ENCODE measurements at places on chromosomes 5 and 9. TPM values are rescaled to one million over a fixed set of nuclear protein-coding genes. Genes with fewer than 3 reads are reported as not detected.

GRCh38 chr5:67289763-67290521, 93.3 kb upstream of the CD180 start:
- H3K4me3 ChIP-seq = no peak overlapping the region
- H3K27ac ChIP-seq = no peak overlapping the region
- H3K27me3 ChIP-seq = no peaks in the 10 kb centered on the region
- H3K36me3 ChIP-seq = no peaks in the 10 kb centered on the region
- no peak for DNase-seq

DNA sequence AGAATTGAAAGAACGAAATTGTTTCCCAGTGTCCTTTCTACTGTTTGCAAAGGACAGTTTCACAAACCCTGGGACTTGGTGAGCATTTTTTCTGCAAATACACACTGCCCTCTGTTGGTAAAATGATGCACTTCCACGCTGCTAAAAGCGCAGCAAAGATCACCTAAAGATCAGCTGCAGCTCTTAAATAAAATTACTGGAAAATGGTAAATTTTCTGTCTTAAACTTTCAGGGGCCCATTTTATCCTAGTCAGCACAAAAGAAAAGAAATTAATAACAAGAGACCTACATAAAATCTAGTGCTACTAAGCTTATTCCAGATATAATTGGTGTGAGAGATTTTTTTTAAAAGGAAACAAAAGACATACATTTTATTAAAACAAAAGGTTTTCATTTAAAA, 566.0 kb downstream of the CAAP1 start:
- no peaks in the 10 kb centered on the region for H3K36me3 ChIP-seq
- no peak overlapping the region for H3K27ac ChIP-seq
- peak; percentile 29 for DNase-seq

- no peak overlapping the region for H3K27ac ChIP-seq
- no peak overlapping the region for H3K4me3 ChIP-seq
- peaks cover 7% of the 10 kb centered on the region for H3K36me3 ChIP-seq
- DNase-seq = no peak
These were observed 23.9 kb downstream of the PAX5 start for GRCh38 chr9:37010180-37010579.

DNA sequence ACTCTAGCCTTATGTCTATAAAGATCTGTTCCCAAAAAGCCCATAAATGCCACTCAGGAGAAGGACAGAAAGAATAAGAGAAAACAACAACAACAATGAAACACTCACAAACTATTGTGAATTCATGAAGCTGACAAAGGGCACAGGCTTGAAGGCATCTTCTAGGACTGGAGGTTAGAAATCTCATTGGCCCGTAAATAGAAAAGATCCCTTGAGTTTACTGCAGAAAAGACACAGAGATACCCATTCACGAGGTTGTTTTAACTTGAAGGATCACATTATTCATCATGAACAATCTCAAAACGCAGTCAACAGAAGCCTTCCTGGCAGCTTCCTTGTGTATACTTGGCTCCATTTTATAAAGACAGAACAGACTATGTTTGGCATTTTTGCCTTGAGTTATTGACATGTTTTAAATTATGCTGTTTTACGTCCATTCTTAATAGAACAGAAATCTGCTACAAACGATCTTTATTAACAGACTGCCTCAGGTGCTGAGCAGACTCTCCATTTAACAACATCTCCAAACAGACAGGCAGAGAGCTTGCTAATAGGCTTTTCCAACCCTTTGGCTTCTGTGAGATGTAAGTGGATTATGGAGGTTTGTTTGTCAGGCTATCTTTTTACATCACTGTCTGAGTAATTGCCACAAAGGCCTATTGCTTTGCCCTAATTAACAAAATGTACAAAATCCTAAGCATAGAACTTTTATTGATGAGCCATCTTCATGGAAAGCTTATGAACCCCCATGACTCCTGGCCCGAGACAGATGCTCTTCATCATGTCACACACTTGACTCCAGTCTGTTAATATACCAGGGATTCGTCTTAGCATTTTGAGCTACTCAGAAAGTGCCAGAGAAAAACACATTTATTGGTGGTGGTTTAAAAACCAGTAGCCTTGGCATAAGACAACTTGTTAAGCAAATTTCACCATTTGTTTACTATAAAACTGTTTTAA, 735.3 kb upstream of the ZNF608 start:
- no peak for DNase-seq
- H3K4me1 ChIP-seq = peaks cover 44% of the 10 kb centered on the region
- peak overlapping the region; percentile 88 for H3K27ac ChIP-seq
- peaks cover 2% of the 10 kb centered on the region for H3K27me3 ChIP-seq
- H3K36me3 ChIP-seq = no peaks in the 10 kb centered on the region

GRCh38 chr5:135238622-135239452, 160.2 kb downstream of the MACROH2A1 start:
- peaks cover 9% of the 10 kb centered on the region for H3K4me1 ChIP-seq
- no peak overlapping the region for H3K4me3 ChIP-seq
- no peak overlapping the region for H3K27ac ChIP-seq

DNA sequence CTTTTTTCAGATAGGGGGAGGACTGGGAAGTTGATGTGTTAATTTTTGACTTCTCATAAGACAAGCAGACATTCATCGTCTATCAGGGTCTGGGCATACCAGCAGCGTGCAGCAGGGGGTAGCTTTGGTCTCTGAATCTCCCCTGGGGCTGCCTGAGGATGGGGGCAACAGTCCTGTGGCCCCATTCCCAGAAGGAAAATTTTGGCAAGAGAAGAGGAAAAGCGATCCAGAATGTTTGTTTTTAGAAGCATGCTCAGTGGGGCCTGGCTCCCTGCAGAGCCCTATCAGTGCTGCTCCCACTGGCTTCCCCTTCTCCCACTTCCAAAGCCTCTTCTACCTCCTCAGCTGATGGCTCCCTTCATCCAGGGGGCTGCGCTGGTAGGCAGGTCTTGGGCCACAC, 194.8 kb upstream of the IL12B start:
- DNase-seq = no peak
- no peak overlapping the region for H3K4me3 ChIP-seq
- peaks cover 2% of the 10 kb centered on the region for H3K27me3 ChIP-seq
- H3K4me1 ChIP-seq = peaks cover 5% of the 10 kb centered on the region

Gene EGR1
- total RNA-seq = 1.3 TPM

- peaks cover 5% of the 10 kb centered on the region for H3K4me1 ChIP-seq
- H3K27me3 ChIP-seq = peaks cover 3% of the 10 kb centered on the region
- H3K27ac ChIP-seq = no peak overlapping the region
- H3K36me3 ChIP-seq = peaks cover 8% of the 10 kb centered on the region
These were observed 64.6 kb downstream of the TSPAN17 start for GRCh38 chr5:176711883-176712282.

Gene NANS
- total RNA-seq = 22.9 TPM

Gene FSTL4
- 29.0 TPM for total RNA-seq

DNA sequence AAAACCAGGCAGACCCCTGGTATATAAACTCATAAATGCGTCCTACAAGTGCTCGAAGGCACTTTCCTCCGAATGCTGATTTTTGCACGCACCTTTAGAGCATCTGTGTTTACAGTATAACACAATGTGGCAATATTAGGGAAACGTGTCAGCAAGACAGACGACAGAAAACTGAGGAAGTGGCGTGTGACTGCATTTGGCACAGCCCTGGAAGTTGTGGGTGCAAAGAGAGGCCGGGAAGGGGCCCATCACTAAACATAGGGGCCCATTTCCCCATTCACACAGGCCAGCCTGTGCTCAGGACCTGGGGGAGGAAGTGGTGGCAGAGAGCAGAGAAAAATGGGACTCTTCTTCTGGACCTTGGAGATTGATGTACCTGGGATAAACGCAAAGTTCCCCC, 48.2 kb downstream of the RASGEF1C start:
- H3K4me1 ChIP-seq = peaks cover 27% of the 10 kb centered on the region
- DNase-seq = no peak
- no peak overlapping the region for H3K27ac ChIP-seq
- H3K36me3 ChIP-seq = peaks cover 24% of the 10 kb centered on the region
- H3K4me3 ChIP-seq = no peak overlapping the region

Gene PCSK1
- total RNA-seq = 11.6 TPM

Gene PAEP
- not detected for total RNA-seq

Gene PRUNE2
- 63.8 TPM for total RNA-seq

DNA sequence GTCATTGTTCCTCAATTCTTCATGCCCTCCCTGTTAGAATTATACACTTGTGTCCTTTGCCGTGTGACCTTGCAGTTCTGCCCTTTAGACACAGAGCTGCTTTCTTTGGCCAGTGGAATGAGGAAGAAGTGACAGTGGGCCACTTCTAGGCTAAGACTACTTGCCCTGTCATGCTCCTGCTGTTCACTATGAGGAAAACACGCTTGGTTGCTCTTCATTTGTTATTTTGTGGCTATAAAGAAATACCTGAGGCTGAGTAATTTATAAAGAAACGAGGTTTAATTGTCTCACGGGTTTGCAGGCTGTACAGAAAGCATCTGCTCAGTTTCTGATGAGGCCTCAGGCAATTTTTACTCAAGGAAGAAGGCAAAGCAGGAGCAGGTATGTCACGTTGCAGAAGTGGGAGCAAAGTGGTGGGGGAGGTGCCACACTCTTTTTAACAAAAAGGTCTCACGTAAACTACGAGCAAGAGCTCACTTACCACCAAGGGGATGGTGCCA, 279.1 kb upstream of the DMAC1 start:
- no peak overlapping the region for H3K27ac ChIP-seq
- no peak overlapping the region for H3K4me3 ChIP-seq
- H3K4me1 ChIP-seq = no peaks in the 10 kb centered on the region
- no peaks in the 10 kb centered on the region for H3K27me3 ChIP-seq
- no peak for DNase-seq

Gene EIF4EBP3
- total RNA-seq = 7.0 TPM

DNA sequence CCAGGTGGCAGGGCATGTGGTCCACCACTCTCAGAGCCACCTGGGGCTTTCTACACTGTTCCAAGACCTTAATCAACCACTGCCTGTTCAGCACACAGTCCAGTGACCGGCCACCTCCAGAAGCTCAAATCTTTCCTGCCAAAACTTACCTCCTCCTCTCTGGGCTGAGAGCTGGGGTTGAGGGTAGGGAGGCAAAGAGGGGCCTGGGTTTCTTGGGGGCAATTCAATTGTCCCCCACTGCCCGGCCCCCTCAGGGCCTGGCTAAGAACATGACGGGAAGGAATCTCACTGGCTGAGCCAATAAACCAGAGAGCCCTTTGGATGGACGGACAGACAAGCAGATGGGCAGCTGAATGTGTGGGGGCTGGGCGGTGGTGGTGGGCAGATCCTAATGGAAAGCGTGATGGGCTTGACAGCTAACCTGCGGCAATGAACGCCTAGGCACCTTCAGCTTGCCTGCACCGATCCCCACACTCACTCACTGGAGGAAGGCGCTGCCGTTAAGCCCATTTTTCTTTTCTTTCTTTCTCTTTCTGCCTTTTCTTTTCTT, 5.4 kb downstream of the NR5A1 start:
- peaks cover 5% of the 10 kb centered on the region for H3K4me1 ChIP-seq
- H3K36me3 ChIP-seq = no peaks in the 10 kb centered on the region
- no peak overlapping the region for H3K4me3 ChIP-seq
- peaks cover 23% of the 10 kb centered on the region for H3K27me3 ChIP-seq

Gene NFX1
- total RNA-seq = 37.5 TPM

GRCh38 chr5:17412760-17413671, 85.0 kb upstream of the TAF11L2 start:
- no peak for DNase-seq
- peak overlapping the region; percentile 56 for H3K4me3 ChIP-seq
- no peaks in the 10 kb centered on the region for H3K36me3 ChIP-seq
- peak overlapping the region; percentile 94 for H3K27ac ChIP-seq
- peaks cover 13% of the 10 kb centered on the region for H3K27me3 ChIP-seq
- H3K4me1 ChIP-seq = peaks cover 40% of the 10 kb centered on the region

DNA sequence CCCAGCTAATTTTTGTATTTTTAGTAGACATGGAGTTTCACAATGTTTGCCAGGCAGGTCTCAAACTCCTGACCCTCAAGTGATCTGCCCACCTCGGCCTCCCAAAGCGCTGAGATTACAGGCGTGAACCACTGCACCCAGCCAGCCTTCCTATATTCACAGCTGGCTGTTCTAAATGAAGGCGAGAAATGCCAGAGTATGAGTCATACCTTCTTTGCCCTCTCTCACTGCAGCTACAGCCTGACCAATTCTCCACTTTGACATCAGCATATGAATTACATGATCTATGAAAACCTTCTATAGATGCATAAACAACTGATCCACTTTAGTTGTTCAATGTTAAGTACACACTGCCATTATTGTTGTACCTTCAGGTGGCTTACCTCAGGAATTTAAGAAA, 14.5 kb downstream of the APTX start:
- no peak overlapping the region for H3K4me3 ChIP-seq
- no peak overlapping the region for H3K27ac ChIP-seq
- no peaks in the 10 kb centered on the region for H3K27me3 ChIP-seq
- no peaks in the 10 kb centered on the region for H3K36me3 ChIP-seq

DNA sequence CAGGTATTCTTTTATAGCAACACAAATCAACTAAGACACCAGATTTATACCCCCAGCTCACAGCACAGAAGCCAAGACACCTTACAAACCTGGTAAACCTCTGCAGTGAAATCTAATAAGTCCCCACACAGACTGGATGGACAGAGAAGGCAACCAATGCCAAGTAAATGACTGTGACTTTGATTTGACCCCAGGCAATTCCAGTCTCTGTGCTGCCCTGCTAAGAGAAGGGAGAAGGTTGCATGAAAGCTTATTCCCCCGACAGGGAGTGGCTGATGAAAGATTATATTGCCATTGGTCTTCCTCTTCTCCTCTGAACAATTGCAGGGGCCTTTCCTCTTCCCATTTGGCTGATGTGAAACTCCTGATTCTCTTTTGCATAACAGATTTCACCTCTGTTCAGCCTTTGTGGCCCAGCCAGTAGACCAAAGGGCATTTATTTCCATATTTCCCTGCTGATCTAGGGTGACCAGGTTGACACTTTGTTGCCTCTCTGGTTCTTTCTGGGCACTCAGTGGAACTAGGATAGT, 107.6 kb downstream of the ADRB2 start:
- no peak for DNase-seq
- no peak overlapping the region for H3K27ac ChIP-seq
- no peaks in the 10 kb centered on the region for H3K36me3 ChIP-seq
- H3K4me1 ChIP-seq = no peaks in the 10 kb centered on the region

Gene ADRB2
- total RNA-seq = not detected

DNA sequence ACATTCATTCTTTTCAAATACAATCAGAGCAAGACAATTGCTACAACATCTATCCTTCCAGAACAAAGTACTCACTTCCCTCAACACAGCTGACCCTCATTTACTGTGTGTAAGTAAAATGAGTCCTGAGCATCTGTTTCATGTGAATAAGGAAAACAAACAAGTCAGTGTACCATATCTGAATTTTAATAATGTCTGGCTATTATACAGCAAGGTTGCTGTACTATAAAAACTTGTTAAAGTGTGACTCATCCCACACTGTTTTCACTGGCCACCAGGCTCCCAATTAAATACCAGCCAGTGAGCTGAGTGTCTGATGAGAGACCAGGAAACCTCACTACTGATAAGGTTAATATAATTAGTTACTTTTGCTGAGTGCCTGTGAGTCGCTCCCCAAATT, 339.8 kb downstream of the AGTPBP1 start:
- H3K36me3 ChIP-seq = no peaks in the 10 kb centered on the region
- no peak overlapping the region for H3K4me3 ChIP-seq
- H3K27ac ChIP-seq = no peak overlapping the region
- H3K4me1 ChIP-seq = peaks cover 8% of the 10 kb centered on the region

- peaks cover 7% of the 10 kb centered on the region for H3K4me1 ChIP-seq
- H3K36me3 ChIP-seq = no peaks in the 10 kb centered on the region
- H3K27ac ChIP-seq = no peak overlapping the region
- H3K4me3 ChIP-seq = no peak overlapping the region
- H3K27me3 ChIP-seq = no peaks in the 10 kb centered on the region
- no peak for DNase-seq
These were observed 20.2 kb downstream of the HAVCR1 start for GRCh38 chr5:157038568-157039187.

GRCh38 chr5:142057697-142058056, 44.9 kb upstream of the GNPDA1 start:
- no peaks in the 10 kb centered on the region for H3K4me1 ChIP-seq
- H3K36me3 ChIP-seq = no peaks in the 10 kb centered on the region
- H3K27me3 ChIP-seq = no peaks in the 10 kb centered on the region
- DNase-seq = no peak
